ENCODE measurements at places on chromosomes 12 and 14.

DNA sequence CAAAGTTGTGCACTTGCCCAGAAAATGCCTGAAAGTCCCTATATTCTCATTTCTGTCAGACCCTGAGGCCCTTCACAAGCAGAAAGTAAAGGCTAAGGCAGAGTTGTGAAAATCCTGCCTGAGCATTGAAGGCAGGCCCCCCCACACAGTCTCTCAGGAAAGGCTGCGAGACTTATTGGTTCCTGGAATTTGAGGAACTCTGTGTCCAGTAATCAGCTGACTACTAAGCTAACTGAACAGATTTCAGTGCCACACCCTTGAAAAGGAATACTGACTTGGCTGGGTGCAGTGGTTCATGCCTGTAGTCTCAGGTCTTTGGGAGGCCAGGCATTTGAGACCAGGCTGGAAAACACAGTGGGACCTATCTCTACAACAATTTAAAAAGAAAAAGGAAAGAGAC, 21.1 kb upstream of the PPP2R5E start:
- no peak for DNase-seq

DNA sequence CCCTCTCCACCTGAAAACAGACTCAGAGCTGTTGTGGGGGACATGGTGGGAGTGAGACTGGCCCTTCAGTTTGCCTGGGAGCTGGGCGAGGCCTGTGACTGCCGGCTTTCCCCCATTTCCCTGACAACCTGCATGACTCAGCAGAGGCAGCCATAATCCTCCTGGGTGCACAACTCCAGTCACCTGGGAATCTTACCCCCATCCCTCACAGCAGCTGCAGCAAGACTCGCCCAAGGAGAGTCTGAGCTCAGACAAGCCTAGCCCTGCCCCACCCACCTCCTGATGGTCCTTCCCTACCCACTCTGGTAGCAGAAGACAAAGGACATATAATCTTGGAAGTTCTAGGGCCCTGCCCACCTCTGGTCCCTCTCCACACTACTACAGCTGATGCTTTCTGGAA, 207.3 kb upstream of the ARID2 start:
- DNase-seq, result no peak

DNA sequence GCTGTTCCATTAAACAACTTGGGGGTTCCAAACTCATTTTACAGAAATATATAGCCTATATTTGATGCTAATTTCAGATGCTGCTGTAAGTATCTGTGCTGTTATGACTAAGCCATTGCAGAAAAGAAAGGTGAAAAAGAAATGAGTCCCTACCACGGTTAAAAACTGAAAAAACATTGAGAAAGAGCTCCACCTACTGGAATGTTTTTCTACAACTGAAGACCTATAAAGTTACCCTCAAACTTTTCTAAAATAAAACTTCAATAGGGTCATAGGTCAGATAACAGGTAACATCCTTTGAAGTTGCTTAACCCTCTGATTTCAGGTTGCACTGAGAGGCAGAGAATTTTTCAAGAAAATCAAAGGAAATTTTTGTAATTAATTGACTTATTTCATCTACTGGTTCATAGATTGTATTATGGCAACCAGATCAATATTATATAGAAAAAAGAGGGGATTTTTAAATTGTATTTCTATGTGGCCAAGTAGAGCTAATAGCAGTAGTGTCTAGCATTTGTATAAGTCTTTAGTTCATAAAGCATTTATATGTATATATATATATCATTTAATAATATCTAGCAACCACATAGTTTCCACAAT, 279.9 kb downstream of the RPS29 start:
- no peak for DNase-seq

- DNase-seq, result no peak
Observed at GRCh38 chr12:88952562-88952942, 372.3 kb upstream of the KITLG start.

DNA sequence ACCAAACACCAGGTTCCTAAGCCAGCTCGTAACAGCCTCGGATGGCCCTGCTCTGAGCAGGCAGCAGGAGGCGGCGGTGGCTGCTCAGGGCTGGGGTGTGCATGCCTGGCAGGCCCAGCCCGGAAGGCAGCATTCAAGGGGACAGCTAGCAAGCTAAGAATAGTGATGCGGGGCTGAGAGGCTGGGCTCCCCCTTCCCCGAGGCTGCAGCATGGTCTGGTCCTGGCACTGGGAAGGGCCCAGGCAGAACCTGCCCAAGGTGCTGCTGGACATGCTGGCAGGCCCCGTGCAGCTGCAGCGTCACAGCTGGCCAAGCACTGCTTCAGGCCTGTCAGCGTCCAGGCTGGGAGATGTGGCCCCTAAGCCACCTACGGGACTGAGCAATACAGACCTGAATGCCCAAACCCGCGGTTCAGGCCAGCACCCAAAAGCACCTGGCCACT, 26.4 kb upstream of the NUDT14 start:
- DNase-seq, result no peak

DNA sequence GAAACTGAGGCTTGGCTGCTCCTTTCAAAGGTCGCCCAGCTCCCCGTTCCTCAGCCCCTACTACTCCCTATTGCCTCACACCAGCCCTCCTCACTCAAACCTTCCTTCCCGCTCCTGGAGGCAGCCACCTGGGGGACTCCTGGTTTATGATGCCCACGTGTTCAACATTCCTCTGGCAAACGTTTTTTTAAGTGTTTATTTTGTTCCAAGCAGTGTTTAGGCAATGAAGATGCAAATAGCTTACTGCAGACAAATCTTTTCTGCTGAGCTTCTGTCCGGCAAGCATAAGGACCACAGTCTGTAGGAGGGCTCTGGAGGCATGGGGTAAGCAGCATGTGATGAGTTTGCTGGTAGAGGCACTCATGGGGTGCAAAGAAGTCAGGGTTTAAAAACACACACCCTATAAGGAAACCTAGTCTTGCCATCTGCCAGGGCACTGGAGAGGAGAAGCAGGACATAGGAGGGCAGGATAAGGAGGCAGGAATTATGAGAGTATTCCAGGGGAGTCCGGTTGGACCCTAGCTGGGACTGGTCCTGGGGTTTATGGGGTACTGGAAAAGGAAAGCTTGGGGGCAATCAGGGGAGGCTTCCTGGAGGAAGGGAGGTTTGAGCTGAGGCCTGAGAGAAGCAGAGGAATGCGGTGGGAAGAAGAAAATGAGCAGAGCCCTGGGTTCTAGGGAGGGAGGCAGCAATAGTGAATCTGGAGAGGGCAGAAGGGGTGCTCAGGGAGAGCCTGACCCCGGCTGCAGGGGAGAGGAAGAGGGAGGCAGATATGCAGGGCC, 123.3 kb downstream of the NCOR2 start:
- DNase-seq, result no peak

GRCh38 chr14:104749111-104749649, 3.8 kb upstream of the SIVA1 start:
- no peak for DNase-seq

- DNase-seq, result no peak
Observed at GRCh38 chr12:104012331-104012730, 37.7 kb downstream of the GLT8D2 start.

DNA sequence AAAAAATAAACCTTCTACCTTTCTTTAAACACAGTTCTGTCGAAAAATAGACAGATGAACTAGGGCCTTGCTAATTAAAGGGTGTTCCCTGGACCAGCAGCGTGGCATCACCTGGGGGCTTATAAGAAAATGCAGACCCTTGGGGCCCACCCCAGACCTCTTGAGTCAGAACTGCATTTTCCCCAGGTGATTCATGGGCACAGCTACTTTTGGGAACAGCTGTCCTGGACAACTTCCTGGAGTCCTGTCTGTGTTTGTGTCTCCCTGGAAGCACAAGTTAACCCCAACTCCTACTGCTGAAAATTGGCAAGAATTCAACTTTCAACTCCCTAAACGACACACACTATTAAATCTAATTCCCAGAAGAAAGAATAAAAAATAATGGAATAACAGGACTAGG, 17.8 kb downstream of the FBLN5 start:
- no peak for DNase-seq

DNA sequence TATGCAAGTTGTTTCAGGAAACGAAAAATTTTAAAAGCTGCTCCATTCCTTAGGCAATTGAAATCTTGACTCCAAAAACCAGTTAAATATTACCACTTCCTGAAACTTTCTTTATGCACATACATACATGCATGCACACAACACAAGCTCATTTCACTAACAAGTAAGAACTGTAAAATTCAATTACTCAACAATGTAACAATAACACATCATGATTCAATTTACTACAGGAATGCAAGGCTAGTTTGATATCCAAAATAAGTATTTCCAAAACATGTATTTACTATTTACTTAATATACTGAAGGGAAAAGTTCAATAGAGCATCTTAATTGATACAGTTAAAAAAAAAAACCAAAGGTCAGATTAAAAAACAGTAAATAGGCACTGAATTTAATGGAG, 19.6 kb downstream of the NAP1L1 start:
- no peak for DNase-seq

DNA sequence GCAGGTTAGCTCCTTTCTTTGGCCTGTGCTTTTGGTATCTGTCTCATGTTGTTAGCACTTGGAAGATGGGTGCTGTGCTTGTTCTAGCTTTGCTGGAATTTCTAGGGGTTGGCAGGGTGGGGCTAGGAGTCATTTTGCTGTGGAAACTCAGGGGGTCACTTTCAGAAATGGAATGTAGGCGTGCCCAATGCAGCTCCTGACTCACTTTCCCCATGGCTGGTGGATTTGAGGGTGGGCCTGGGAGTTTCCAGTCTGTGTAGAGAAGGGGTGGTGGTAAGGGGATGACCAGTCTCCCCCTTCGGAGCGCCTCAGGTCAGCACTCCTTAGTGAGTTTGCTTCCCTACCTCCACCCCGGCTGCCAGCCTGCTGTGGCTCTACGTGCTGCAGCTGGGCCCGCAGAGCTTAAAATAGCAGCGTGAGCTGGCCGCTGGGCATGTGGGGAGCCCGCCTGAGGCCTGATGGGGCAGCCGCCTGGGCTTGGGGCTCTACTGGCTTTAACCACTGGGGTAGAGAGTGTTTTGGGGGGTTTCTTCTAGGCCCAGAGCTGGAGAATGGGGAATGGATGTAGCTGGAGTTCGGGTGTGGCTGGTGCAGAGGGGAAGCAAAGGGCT, 108.2 kb downstream of the TSPAN9 start:
- DNase-seq, result no peak

GRCh38 chr12:66255737-66256136, 46.6 kb upstream of the HELB start:
- no peak for DNase-seq

GRCh38 chr12:46693034-46693433, 132.8 kb downstream of the SLC38A4 start:
- DNase-seq, result no peak

Measured in CD4-positive, alpha-beta T cell treated with Interferon alpha-2 for 1 hour (primary cell).